ENCODE measurements at places on chromosomes 2 and 18.

- no peak for DNase-seq
These were observed at the start of gene GAL3ST2 for GRCh38 chr2:241776336-241777169. GAL3ST2 (plus strand) TSS chr2:241776822; CDS start chr2:241776956, 134 bp downstream.

GRCh38 chr2:3377612-3378432 is at the start of gene EIPR1:
EIPR1 (minus strand) TSS chr2:3377818; CDS start chr2:3377689, 129 bp downstream.
- peak; percentile 99 for DNase-seq

DNA sequence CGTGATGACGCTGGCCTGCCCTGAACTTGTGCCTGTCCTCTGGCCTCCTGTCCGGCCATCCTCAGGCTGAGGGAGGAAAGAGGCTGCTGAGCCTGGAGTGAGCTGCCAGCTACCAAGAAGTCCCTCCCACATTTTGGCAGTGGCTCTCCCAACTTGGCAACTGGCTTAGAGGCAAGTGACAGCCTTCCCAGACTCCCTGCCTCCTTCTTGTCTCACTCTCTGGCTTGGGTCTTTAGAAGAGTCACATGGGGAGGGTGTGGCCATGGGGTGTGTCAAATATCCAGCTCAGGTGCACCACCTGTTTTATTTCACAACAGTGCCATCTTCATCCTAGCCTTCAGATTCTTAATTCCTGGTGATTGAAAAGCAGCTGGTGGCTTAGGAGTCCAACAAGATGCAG is 222.9 kb downstream of the PRKCE start:
- DNase-seq, result no peak

DNA sequence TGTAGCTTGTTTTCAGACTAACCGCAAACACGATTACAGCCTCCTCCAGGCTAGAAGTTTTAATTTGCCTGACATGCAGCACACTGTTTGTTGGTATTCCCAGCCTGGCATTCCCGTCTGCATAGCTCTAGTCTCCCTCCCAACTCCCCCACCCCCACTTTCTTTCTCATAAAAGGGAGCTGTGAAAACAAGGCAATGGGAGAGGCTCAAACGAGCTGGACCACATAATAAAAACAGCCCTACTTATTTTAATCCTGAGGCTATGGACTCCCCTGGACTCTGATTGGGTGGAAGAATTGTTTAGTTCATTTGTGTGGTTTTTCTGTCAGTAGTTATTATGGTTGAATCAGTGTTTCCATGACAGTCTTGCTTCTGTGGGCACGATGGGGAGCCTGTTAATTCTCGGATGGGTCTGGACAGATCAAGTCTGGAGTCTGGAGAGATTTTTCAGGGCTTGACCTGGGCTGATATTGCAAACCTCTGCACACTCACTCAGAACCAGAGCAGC is 1.2 kb downstream of the STON1 start:
- DNase-seq, result peak; percentile 14

GRCh38 chr2:143950704-143951103 is 569.2 kb downstream of the ZEB2 start:
- no peak for DNase-seq

- no peak for DNase-seq
These were observed 25.7 kb upstream of the RIT2 start for GRCh38 chr18:43141208-43141607.

DNA sequence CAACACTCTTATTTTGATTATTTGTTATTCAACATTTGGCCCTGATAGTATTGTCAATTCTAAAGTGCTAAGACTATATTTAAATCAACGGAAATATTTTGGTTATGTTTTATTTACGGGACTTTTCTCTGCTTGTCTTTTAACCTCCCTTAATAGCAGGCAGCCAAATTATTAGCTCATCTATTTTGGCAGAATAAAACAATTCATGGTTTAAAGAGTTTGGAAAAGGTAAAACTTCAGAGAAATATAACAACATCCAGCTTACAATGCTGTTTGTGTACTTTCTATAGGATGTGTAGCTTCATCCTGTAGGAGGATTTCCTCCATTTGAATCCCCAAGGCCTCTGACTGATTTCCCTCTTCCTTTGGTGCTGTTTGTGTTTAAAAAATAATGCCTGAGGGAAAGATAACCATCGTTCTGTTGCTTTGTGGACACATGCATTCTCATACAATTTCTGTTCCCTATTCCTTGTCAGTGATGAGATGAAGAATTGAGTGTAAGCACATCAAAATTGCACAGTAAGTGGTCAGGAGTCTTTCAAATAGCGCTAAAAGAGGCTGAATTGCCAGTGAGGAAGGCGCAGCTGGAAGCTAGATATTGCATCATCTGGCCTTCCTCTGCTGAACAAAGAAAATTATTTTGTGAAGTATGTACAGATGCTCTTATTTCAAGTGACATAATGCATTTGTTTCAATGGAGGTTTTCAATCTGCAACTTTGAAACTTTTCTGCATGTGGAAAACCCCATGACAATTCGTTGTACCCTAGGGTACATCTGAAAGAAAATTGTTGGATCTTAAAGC is 80.3 kb downstream of the CD28 start:
- DNase-seq, result peak; percentile 81

GRCh38 chr2:215920244-215921100 is 92.9 kb downstream of the MREG start:
- DNase-seq, result peak; percentile 89

GRCh38 chr18:49177812-49178211 is 227.0 kb upstream of the SMAD7 start:
- DNase-seq, result no peak

DNA sequence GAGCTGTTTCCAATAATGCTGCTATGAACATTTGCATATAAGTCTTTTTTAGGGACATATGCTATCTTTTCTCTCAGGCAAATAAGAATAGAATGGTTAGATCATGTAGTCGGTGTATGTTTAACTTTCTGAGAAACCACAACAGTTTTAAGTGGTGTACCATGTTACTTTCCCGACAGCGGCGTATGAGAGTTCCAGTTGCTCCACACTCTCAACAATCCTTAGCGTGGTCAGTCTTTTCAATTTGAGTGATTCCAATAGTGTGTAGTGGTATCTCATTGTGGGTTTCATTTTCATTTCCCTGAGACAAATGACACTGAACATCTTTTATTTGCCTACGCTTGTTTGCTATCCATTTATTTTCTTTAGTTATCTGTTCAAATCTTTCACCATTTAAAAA is 149.5 kb downstream of the ACOXL start:
- no peak for DNase-seq

GRCh38 chr2:127083819-127084503 is 23.0 kb downstream of the BIN1 start:
- DNase-seq, result no peak

DNA sequence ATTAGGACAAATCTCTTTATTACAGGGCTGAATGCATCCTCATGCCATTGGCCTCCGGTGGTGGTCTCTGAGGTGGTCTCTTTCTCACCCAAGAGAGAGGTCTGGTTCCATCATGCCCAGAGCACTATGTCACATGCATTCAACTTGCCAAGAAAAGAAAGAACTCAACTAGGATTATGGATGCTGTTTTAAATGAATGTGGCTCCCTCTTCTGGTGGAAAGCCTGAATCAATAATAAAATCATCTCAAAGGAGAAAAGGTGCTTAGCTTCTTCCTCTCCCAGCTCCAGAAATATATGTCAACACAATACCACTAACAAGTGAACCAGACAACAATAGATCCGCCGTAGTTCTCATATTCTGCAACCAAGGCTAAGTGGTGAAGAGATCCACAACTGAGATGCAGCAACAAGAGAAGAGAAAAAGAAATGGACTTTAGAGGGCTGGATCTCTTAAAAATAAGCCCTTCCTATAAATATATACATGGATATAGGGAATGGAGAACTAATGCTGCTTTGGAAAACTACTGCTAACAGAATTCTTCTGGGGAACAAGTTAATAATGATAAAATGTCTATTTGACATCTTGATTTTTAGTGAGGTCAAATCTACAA is 396.8 kb downstream of the NCKAP5 start:
- DNase-seq, result peak; percentile 89

DNA sequence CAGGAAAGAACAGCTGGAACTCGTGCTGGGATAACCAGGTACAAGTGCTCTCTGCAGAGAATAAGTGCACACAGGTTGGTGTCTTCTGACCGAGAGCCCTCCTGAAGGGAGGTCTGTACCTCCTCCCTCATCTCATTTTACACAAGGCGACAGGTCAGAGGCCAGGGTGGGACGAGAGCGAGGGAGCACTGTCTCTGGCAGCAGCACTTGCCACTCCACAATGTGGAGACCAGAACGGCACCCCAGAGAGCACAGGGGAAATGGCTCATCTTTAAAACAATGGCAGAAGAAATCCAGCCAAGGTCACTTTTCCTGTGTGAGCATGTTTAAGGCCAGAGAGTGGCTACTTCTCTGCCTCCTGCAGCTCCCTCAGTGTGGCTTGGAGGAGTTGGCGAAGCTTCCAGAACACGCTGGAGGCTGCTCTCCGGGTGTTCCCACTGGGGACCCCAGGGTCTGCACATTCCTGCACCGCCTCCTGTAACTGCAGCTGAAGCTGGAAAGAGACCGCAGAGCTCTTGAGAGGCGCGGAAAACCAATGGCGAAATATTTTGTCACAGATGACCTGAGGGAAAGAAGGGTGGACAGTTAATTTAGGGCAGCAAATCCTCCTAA is 20.8 kb downstream of the DIPK1C start:
- no peak for DNase-seq
